ENCODE measurements at places on chromosomes 2 and 18.

- DNase-seq, result no peak
Observed at GRCh38 chr2:216984937-216985336, 125.1 kb upstream of the TNP1 start.

GRCh38 chr2:9749546-9750223 lies 93.6 kb upstream of the TAF1B start:
- no peak for DNase-seq

DNA sequence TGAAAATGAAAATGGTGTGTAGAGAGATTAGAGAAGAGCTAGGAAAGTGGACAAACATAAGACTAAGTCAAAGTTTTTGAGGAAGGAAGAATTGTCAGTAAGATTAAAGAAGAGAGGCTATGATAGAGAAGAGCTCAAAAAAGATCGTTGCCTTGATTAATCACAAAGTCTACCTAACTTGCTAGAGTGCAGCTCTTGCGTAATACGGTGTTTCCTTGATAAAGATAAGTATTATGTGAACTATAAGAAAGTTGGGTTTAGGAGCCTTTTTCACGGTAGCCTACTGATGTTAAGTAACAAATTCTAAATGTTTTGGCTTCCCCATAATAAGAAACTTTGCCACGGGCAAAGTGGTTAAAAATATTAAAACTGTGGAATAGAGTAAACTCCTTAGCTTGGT lies 226.4 kb upstream of the NRXN1 start:
- DNase-seq, result no peak

DNA sequence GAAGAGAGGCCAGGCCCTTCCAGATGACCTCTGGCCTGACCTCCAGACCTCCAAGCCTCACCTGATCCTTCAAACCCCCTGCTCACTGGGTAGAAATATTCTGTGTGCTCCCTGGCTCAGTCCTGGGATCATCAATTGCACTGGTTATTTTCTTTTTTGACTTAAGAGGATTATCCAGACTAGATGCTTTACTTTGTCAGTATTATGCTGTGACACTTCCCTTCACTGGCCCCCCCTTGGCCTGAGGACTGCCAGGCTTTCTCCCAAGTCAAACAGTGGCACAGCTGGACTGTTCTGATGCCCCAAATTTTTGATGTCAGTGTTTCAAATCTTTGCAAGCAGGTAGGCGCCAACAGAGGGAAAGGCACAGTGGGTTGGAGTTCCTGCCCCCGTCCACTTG lies 156.3 kb upstream of the SKOR2 start:
- DNase-seq, result no peak

DNA sequence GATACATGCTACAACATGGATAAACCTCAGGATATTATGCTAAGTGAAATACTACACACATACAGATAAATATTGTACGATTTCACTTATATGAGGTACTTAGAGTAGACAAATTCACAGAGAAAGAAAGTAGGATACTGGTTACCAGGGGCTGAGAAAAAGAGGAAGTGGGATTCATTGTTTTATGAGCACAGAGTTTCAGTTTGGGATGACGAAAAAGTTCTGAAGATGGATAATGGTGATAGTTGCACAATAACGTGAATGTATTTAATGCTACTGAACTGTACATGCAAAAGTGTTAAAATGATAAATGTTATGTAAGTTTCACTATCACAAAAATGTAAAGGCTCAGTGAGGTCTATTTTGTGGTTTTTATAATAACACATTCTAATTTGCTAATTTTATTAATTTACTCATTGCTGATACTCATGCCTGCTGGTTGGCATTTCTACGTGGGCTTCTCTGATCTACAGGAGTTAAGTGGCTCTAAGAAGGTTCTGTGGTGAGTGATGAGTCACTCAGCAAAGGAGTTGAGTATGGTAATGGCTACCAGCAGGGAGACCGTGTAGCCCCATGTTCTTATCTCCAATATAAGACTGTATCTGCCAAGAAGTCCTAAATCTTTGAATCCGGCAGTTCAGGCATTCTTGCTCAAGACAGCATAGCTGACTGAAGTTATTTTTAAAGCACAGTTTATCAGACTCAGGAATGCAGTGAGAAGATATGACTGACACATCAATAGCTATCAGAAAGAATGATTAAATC lies 41.1 kb downstream of the UPP2 start:
- DNase-seq, result peak; percentile 34

DNA sequence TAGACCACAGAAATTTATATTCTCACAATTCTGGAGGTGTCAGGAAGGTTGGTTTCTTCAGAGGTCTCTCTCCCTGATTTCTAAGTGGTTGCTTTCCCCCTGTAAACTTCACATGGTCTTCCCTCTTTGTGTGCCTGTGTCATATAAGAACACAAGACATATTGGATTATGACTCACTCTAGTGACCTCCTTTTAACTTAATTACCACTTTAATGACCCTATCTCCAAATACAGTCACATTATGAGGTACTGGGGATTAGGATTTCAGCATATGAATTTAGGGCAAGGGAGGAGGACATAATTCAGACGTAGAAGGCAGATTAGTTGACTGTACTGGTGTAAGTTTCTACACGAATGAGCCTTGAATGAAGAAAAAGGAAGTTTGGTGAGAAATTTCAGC lies 38.2 kb upstream of the EPHA4 start:
- DNase-seq, result peak; percentile 13

Data from retinal pigment epithelial cell (primary cell).